ENCODE measurements at places on chromosomes 5 and 9. TPM values are rescaled to one million over a fixed set of nuclear protein-coding genes. Genes with fewer than 3 reads are reported as not detected.

- no peak overlapping the region for H3K4me3 ChIP-seq
- H3K27me3 ChIP-seq, result no peaks in the 10 kb centered on the region
- H3K27ac ChIP-seq, result no peak overlapping the region
- H3K36me3 ChIP-seq, result no peaks in the 10 kb centered on the region
- DNase-seq, result no peak
These were observed 1.7 kb upstream of the OTULIN start for GRCh38 chr5:14662721-14663260.

GRCh38 chr5:138389332-138389731 lies 36.8 kb downstream of the KDM3B start:
- H3K27me3 ChIP-seq, result no peaks in the 10 kb centered on the region
- H3K4me3 ChIP-seq, result no peak overlapping the region
- DNase-seq, result no peak
- peaks cover 27% of the 10 kb centered on the region for H3K36me3 ChIP-seq
- peaks cover 11% of the 10 kb centered on the region for H3K4me1 ChIP-seq

CCDC183 gene
- 1.6 TPM for total RNA-seq

- no peak for DNase-seq
- no peaks in the 10 kb centered on the region for H3K27me3 ChIP-seq
- H3K36me3 ChIP-seq, result no peaks in the 10 kb centered on the region
- H3K4me3 ChIP-seq, result no peak overlapping the region
These were observed 50.3 kb downstream of the BARX1 start for GRCh38 chr9:93904649-93905472.

GRCh38 chr5:149959406-149960236 lies 937 bp upstream of the SLC26A2 start:
- H3K4me1 ChIP-seq, result peaks cover 6% of the 10 kb centered on the region
- H3K27me3 ChIP-seq, result no peaks in the 10 kb centered on the region
- H3K36me3 ChIP-seq, result no peaks in the 10 kb centered on the region
- H3K27ac ChIP-seq, result peak overlapping the region; percentile 94

- H3K4me3 ChIP-seq, result no peak overlapping the region
- H3K4me1 ChIP-seq, result no peaks in the 10 kb centered on the region
- no peak overlapping the region for H3K27ac ChIP-seq
- no peaks in the 10 kb centered on the region for H3K27me3 ChIP-seq
These were observed 83.0 kb downstream of the SMC2 start for GRCh38 chr9:104177003-104177611.

- no peak overlapping the region for H3K4me3 ChIP-seq
- no peak for DNase-seq
- H3K27me3 ChIP-seq, result no peaks in the 10 kb centered on the region
- no peaks in the 10 kb centered on the region for H3K4me1 ChIP-seq
These were observed 514.8 kb downstream of the PSAT1 start for GRCh38 chr9:78811622-78812276.

Data from lung (tissue), 17 donors.